Heart right ventricle (tissue), 16 donors: ENCODE measurements at places on chromosomes 5 and 9.
A peak's percentile ranks its signal among the peaks of the same experiment; 100 is the strongest.

DNA sequence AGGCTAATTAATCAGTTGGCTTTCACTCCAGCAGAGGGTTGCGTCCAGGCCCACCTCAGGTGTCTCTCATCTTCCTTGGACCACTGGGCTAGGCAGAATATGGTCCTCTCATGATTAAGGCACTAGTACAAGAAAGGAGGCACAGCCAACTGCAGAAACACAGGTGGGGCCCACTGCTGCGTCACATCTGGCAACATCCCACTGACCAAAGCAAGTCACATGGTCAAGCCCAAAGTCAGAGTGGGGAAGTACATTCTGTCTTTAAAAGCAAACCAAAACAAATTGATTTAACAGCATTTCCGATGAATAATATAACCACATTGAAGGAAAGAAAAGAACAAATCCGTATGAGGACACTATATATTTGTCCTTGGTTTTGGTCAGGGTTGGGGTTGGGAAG is 28.0 kb upstream of the UBTD2 start:
- DNase-seq = no peak

DNA sequence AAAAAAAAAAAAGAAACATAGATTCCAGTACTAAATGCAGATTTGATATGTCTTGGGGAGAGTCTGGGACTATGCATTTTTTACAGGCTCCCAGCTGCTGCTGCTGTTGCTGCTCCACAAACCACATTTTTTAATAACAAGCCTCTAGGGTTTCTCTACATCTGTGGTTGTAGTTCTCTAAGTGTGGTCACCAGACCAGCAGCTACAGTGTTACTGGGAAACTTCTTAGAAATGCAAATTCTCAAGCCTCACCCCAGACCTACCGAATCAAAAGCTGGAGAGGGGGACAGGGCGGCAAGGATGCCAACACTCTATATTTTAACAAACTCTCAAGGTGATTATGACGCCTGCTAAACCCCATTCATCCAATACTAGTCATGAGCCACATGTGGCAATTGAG is 293.4 kb upstream of the PTGER4 start:
- no peak for DNase-seq

- no peak for DNase-seq
These were observed 29.2 kb downstream of the OSTF1 start for GRCh38 chr9:75117564-75117963.

DNA sequence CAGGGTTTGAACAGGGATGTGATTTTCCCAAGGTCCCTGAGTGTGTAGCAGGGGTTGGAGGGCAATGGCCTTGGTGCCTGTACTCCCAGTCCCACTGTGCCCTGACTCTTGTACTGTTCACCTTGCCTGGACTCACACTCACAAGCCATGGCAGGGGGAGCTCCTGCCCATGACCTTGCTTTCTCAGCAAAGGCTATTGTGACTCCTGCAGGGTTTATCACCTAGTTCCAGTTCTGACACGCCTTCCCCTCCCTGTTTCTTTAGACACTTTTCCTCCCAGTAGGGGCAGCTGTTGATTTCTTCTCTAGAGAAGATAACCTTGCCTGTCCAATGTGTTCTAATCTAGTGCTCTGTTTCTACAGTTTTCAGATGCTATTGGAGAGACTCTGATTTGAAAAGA is 139.5 kb downstream of the FSTL4 start:
- DNase-seq = no peak

GRCh38 chr5:159133041-159133741 is 33.5 kb upstream of the EBF1 start:
- DNase-seq = no peak

DNA sequence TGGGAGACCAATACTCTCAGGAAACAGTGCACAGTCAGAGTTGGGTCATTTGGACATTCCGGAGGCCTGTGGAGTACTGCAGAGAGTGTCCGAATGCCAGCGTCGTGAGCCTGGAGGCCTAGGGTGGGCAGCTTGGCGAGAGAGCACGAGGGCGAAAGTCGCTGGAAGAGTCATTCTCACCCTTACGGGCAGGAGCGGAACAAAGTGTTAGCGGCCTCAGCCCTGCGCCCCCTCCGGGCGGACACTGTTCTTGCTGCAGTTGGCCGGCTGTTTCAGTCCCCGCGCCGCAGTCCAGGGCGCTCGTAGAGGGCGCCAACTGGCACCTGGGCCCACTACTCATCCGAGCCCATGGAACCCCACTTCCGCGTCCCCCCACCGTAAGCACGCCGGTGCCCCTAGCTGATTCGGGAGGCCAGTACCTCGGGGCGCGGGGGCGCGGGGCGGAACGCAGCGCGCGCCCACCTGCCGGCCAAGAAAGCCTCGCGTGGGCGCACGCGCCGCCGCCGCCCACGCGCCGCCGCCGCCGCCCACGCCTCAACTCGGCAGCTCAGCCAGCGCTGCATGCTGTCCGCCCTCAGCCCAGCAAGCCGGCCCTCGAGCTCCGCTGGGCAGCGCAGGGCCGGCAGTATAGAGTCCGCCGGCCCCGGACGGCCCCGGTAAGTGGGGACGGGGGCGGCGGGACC is 99.7 kb upstream of the CCL21 start:
- DNase-seq = peak; percentile 22

- DNase-seq = no peak
These were observed 845.9 kb downstream of the MAT2B start for GRCh38 chr5:164351245-164351834.

DNA sequence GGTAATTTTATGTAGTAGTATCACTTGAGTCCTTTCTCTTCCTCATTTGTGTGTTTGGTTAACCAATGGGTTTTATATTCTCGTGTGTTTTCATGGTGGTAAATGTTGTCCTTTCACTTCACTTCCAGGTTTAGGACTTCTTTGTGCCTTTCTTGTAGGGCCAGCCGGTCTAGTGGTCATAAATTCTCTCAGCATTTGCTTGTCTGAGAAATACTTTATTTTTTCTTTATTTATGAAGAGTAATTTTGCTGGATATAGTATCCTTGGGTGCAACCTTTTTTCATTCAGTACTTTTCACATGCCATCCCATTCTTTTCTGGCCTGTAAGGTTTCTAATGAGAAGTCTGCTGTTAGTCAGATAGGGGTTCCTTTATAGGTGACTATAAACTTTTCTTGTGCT is 107.1 kb downstream of the GNA14 start:
- DNase-seq = no peak

- no peak for DNase-seq
These were observed 24.9 kb downstream of the RNF130 start for GRCh38 chr5:180046656-180047055.

GRCh38 chr9:118659011-118659410 is 710.2 kb downstream of the BRINP1 start:
- no peak for DNase-seq

- peak; percentile 8 for DNase-seq
These were observed 164.1 kb upstream of the SEMA6A start for GRCh38 chr5:116738615-116739261.

DNA sequence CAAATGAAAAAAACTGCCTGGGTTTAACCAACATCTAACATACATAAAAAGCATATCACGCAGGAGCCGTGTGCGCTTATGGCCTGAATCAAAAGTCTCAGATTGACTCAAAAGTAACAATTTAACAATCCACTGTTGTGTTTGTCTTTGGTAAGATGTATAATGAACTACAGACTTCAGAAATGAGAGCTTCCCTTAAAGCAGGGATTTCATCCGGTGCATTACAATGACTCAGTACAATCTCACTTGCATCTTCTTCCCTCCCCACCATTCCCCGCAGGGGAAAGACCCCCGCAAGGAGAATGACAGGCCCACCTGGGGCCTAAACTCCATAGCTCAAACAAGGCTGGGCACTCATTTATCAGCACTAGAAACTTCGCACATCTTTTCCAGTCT is 1.4 kb downstream of the ZFR start:
- DNase-seq = no peak

- DNase-seq = no peak
These were observed 6.9 kb upstream of the ZBTB5 start for GRCh38 chr9:37471942-37472684.

- DNase-seq = no peak
These were observed 186.0 kb downstream of the GOLPH3 start for GRCh38 chr5:31987985-31988710.

GRCh38 chr5:121024416-121025311 is 560.6 kb downstream of the PRR16 start:
- DNase-seq = no peak

GRCh38 chr9:20016611-20017010 is 227.8 kb upstream of the SLC24A2 start:
- DNase-seq = no peak

DNA sequence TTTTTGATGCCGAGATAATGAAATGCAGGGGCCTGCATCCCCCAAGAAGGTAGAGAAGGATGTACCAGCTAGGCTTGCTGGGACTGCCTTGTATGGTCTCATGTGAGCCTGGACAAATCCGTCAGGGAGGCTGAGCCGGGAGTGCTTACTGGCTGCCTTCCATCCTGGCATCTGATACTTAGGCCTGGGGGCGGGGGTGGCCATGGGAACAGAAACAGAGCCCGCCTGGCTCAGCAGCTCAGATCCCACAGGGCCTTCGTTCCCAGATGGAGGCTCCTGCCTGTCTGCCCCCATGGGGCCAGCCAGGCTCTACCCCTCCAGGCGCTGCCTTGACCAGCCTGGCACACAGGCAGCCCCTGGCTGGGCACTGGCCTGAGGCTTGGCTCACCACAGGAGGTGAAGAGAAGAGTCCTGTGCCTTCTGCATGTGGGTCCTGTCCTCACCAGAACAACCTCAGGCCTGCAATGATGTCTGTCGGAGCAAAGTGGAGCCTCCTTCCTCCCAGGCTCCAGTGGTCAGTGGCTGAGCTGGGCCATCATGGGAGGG is 10.5 kb upstream of the SPATA31E1 start:
- DNase-seq = no peak

GRCh38 chr9:77978086-77978781 is 53.4 kb downstream of the GNAQ start:
- DNase-seq = no peak

DNA sequence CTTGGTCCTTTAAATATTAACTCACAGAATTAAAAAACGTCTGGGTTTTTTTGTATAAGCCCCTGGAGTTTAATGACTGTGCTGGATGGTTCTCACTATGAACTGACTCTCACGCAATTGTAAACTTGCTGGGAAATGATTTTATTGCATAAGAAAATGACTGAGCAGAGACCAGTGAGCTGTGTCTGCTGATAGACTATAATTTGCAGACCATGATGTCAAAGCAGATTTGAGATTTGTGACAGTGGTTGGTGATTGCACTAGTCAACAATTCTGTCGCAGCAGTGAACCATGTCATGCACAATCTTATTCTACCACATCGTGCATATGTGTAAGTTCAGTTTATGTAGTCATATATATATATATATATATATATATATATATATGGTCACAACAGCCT is 85.7 kb upstream of the C9orf72 start:
- no peak for DNase-seq

- DNase-seq = no peak
These were observed 3.2 kb upstream of the AKNA start for GRCh38 chr9:114390952-114391351.

- DNase-seq = no peak
These were observed 235.5 kb downstream of the ARHGEF28 start for GRCh38 chr5:73861313-73861988.

DNA sequence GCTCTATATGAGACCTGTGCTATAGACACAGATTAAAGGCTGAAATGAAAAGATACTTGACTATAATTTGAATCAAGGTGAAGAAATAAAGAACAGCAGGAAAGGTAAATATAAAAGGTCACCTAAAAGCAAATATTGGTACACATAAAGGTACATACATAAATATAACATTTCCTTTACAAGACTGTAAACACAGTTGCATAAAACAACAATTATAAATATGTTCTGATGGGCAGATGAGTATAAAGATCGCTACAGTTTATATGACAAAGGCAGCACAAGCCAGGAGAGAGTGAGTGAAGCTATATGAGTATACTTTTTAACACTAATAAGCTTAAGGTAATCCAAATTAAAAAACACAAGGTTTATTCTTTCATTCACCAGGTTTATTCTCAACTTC is 114.5 kb downstream of the OXCT1 start:
- no peak for DNase-seq

DNA sequence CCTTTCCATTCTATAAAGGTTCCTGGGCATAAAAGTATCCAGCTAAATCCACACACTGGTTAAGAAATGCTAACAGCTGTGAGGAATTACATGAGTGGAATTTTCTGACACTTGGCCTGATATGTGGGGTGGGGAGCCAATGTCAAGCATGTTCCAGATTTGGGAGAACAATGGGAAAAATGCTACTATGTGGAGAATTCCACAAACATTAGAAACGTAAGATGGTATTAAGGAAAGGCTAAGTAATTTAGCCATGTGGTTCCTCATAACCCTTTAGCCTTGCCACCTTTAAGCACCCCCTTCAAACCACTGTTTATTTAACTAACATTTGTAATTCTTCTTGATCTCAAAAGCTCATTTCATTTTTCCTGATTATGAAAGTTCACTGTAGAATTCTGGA is 149.2 kb downstream of the GNA14 start:
- no peak for DNase-seq

GRCh38 chr5:171659896-171660295 is 125.7 kb upstream of the SMIM23 start:
- DNase-seq = no peak

- DNase-seq = no peak
These were observed 8.9 kb downstream of the WDR5 start for GRCh38 chr9:134144801-134145200.

GRCh38 chr5:96506376-96506775 is 73.3 kb upstream of the PCSK1 start:
- DNase-seq = no peak
